ENCODE measurements at places on chromosomes 16 and 17.

GRCh38 chr16:66081775-66082366 is 284.6 kb upstream of the CDH5 start:
- DNase-seq, result peak; percentile 13

GRCh38 chr17:40035162-40035559 is 19.0 kb downstream of the MED24 start:
- peak; percentile 64 for DNase-seq

DNA sequence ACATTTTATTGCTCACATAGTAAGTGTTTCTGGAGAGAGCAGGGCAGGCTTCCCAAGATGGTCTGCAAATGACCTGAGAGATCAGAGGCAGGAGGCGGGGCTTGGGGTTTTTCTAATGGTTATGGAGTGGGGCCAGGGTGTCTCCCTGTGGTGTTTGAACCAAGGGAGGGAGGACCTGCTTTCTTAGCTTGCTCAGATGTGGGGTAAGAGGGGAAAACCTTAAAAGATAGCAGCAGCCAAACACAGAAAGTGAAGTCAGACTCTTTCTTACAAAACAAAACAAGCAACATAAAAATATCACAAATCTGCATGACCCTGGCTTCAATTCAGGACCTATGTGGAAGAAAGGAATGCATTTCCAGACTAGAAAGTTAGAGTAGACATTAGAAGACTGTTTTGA is 22.9 kb upstream of the DNAJA2 start:
- no peak for DNase-seq

DNA sequence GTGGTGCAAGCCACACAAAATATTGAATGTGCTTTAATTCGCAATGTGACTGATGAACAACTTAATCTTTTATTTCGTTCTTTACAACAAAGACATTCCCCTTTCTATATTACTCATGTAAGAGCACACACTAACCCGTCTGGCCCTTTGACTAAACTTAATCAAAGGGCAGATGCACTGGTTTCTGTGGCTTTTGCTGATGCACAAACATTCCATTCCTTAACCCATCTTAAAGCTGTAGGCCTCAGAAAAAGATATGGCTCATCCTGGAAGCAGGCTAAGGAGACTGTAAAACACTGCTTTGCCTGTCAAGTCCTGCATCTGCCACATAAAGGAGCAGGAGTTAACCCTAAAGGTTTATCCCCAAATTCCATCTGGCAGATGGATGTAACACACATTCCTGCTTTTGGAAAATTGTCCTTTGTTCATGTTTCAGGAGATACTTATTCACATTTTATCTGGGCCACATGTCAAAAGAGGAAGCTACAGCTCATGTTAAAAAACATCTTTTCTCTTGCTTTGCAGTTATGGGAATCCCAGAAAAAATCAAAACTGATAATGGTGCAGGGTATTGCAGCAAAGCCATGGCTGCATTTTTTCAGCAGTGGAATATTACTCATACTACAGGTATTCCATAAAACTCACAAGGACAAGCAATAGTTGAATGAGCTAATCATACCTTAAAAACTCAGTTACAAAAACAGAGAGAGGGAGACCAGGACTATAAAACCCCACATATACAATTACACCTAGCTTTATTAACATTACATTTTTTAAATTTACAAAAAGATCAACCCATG is 137.2 kb downstream of the AHSP start:
- DNase-seq, result peak; percentile 7

Data from AG08395 (cell line).